Hindlimb muscle (tissue), 1 donor: ENCODE measurements at places on chromosomes 11 and 22. TPM values are rescaled to one million over a fixed set of nuclear protein-coding genes. Genes with fewer than 3 reads are reported as not detected.

DNA sequence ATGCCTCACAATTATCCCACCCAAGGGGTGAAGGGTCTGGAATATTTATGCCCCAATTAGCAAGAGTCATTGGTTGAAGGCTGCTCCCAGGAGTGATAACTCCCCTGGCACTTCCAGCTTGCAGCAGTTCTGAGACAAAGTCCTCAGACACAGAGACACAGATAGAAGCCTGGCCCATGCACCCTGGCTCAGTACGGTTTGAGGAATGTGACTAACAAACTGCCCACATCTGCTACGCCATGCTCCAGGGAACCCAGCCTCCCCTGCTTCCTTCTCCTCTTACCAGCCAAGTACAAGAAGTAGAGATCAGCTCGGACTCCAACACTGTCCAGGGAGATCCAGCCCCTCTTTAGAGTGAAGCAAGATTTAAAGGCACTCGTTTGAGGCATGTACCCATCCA is 48.5 kb upstream of the BMAL1 start:
- DNase-seq, result no peak

TUB gene
- 9.3 TPM for polyA plus RNA-seq

BIRC3 gene
- polyA plus RNA-seq, result 1.7 TPM

GDPD4 gene
- polyA plus RNA-seq, result 0.26 TPM

- DNase-seq, result no peak
These were observed 188.3 kb upstream of the BLID start for GRCh38 chr11:122304306-122304705.

DNA sequence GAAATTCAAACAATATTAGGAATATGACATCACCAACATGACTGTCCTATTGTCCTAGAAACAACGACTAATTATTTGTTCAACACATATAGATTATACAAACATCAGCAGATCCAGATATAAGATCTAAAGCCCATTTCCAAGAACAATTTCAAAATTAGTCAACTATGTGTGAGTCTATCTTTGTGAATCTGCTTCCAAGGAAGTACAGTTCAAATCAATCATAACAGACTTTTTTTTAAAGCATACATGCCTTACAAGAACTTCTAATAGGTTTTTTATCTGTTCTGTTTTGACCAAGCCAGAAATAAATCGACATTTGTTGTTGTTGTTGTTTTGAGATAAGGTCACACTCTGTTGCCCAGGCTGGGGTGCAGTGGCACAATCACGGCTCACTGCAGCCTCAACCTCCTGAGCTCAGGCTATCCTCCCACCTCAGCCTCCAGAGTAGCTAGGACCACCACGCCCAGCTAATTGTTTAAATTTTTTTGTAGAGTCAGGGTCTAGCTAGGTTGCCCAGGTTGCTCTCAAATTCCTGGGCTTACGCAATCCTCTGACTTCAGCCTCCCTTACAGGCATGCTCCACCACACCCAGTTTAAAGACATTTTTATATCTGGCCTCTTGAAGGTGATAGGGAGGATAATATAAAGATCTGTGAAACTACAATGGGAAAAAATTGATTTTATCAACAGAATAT is 54.8 kb downstream of the DENND5A start:
- DNase-seq, result no peak

DNA sequence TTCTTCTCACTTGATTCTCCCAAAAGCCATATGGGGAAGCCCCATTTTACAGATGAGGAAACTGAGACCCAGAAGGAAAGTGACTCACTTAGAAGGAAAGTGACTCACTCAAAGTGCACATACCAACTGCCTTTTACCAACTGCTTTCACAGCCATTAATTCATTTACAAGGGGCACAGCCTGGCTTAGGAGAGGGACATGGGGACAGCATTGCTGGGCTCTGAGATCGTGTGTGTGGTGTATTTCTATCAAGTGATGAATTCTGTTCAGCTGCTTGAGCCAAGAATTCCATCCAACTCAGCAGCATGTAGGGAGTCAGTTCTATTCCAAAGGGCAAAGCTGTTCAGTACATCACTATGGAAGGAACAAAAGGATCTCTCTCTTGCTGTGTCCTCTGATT is 23.5 kb upstream of the PAK1 start:
- no peak for DNase-seq

GRCh38 chr11:12667646-12668045 is 6.6 kb upstream of the TEAD1 start:
- no peak for DNase-seq

- no peak for DNase-seq
These were observed 934 bp downstream of the HSD17B12 start for GRCh38 chr11:43681401-43681942.

- no peak for DNase-seq
These were observed 14.2 kb upstream of the MOB2 start for GRCh38 chr11:1500466-1501420.

DNA sequence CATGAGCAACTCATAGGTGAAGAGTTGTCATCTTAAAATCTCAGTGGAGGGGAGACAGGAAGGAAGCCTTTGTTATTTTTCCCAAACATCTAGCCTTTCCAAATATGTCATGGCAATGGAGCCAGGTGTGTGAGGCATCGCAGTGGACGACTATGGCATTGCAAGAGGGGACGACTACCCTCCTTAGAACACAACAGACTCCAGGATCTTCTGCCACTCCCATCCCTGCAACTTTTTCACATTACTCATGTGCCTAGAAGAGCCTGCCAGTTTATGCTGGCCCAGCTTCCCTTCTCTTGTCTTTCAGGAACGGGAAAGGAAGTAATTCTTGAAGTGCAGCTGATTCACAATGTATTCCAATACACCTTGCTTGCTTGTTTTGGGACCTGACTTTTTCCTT is 1008.4 kb downstream of the OPCML start:
- no peak for DNase-seq

- no peak for DNase-seq
These were observed 5.4 kb downstream of the SFI1 start for GRCh38 chr22:31501738-31502137.

- DNase-seq, result peak; percentile 7
These were observed 32.7 kb upstream of the GLYATL1B start for GRCh38 chr11:59053387-59053786.

- no peak for DNase-seq
These were observed 442.1 kb upstream of the CCDC90B start for GRCh38 chr11:83728281-83728680.

OR8D4 gene
- polyA plus RNA-seq, result 0.18 TPM

DNA sequence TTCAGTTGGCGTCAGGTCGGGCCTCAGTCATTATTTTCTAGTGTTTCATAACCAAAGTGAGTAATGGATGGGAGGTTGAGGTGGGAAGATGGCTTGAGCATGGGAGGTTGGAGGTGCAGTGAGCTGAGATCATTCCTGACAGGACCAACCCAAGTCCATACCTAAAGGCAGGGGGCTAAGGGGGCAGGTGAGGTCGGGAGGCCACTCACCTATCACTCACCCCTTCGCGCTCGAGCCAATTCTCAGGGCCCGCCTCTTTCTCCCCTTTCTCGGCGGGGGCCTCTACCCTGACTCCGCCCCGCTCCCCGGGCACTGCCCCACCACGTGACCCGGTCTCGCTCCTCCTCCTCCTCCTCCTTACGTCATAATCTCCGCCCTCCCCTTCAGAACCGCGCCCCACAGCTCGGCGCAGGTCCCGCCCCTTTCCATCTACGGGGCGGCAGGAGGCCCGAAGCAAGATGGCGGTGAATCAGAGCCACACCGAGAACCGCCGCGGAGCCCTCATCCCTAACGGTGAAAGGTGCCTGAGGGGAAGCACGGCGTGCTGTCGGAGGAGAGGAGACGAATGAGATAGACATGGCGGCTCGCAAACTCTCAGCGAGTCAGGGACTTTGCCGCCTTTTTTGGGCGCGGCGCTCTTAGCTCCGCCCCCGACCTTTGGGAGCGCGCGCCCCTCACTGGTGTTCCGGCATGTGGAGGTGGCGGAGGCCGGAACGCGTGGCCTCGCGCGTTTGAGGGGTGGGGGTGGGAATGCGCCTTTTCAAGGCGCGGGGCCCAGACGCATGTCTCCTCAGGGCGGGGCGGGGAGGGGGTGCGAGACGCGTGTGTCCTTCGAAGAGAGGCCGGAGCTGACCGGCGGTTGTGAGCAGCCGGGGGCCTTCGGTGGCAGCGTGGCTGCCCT is at the start of gene WBP2NL:
Gene WBP2NL, plus strand, starts transcription at position 428 of the 901 bp plus-strand sequence. Its CDS starts 31 bp downstream, at position 459.
- peak; percentile 57 for DNase-seq

TTC28 gene
- 30.7 TPM for polyA plus RNA-seq

GRCh38 chr11:83033371-83033770 is 38.3 kb downstream of the RAB30 start:
- peak; percentile 19 for DNase-seq
